ENCODE measurements at places on chromosomes 16 and 17. TPM values are rescaled to one million over a fixed set of nuclear protein-coding genes. Genes with fewer than 3 reads are reported as not detected.

Gene PRR35
- not detected for total RNA-seq

DNA sequence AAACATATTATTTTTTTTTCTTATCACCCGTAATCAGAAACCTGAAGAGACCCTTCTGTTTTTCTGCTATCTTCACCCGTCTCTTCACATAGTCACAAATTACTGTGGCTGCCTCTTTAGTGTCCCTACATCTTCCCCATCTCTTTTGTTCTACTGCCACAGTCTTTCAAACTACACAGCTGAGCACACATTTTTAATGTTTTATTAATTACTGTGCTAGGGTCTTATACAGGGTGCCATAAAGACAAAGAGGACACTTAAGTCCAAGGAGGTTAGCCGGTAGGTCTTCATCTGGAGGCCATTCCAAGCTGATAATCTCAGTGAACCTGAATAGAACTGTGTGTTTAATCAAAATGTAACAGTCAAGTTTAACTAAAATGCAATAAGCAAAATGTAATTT, 20.7 kb downstream of the CNTNAP4 start:
- DNase-seq, result no peak
- H3K4me1 ChIP-seq, result no peaks in the 10 kb centered on the region
- H3K27ac ChIP-seq, result no peak overlapping the region
- H3K4me3 ChIP-seq, result no peak overlapping the region
- no peaks in the 10 kb centered on the region for H3K27me3 ChIP-seq

GRCh38 chr17:49836111-49837030, 11.5 kb downstream of the TAC4 start:
- no peak for DNase-seq
- H3K36me3 ChIP-seq, result peaks cover 22% of the 10 kb centered on the region
- no peak overlapping the region for H3K27ac ChIP-seq

DNA sequence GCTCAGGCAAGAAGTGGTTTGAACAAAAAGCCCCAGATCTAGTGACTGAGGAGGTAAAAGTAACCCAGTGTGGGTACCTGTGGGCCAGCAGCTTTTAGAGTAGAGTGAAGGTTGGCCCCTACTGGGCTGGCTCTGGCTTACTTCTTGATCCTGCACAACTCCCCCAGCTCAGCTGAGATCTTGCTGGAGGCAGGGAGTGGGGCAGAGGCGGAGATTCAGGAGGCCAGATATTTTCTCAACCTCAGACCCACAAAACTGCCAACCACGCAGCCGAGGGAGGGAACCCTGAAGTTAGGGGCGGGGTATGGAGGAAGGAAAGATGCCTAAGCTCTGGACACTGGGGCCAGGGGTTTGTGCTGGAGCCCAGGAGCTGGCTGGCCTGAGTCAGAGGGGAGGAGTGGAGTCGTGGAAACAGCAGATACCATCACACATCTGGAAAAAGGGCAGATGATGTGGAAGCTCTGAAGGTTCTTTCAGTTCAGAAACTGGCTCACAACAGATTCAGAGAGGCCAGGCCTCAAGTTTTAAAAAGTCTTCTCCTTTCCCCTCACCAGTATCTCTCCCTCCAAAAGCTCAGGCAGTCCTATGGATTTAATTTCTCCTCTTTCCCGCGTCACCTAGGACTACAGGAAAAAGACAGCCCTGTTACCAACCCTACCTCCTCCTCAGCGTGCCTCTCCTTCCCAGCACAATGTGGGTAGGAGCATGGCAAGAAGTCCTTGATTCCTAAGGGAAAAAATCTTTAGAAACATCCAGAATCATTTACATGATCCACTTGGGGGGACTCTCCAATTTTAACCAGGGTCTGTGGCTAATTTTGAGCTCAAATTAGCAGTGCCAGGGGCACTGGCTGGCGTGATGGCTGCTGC, 48.1 kb downstream of the MYO18A start:
- no peaks in the 10 kb centered on the region for H3K27me3 ChIP-seq
- H3K4me1 ChIP-seq, result peaks cover 12% of the 10 kb centered on the region
- no peak overlapping the region for H3K27ac ChIP-seq
- H3K4me3 ChIP-seq, result no peak overlapping the region

DNA sequence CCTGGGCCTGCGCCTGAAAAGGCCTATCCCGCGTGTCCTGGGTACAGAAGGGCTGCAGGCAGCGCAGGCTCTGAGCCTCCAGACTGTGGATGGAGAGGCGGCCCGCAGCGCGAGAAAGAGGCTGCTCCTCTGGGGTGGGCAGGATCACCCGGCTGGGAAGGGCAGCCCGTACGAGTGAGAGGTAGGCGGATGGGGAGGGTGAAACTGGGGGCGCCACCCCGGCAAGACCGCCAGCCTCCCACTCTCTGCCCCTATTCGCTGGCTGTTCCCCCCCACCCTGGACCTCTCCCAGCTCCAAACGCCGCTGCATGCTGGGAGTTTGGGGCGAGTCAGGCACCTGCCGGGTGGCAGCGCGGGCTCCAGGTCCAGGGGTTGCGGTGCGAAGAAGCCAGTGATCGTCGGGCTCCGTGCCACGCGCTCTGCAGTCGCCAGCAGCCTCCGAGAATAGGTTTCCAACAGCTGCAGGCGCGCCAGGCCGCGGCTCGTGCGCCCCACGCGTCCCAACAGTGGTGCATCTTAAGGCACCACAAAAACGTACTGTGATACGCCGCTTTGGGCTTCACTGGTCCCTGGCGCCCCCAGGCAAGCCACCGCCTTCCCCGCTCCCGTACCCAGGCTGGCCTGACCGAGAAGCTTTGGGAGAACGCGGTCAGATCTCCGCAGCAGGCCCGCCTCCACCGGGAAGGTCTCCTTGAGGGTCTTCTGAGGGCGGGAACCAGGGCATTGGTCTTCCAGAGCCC, 1.1 kb downstream of the NOXO1 start:
- H3K36me3 ChIP-seq, result peaks cover 56% of the 10 kb centered on the region
- H3K4me3 ChIP-seq, result no peak overlapping the region
- peaks cover 44% of the 10 kb centered on the region for H3K27me3 ChIP-seq
- H3K4me1 ChIP-seq, result peaks cover 52% of the 10 kb centered on the region
- DNase-seq, result no peak

Gene SEPTIN1
- total RNA-seq, result 0.10 TPM

GRCh38 chr17:83122834-83123233, 43.4 kb downstream of the METRNL start:
- no peaks in the 10 kb centered on the region for H3K36me3 ChIP-seq
- no peak overlapping the region for H3K4me3 ChIP-seq
- no peak for DNase-seq

DNA sequence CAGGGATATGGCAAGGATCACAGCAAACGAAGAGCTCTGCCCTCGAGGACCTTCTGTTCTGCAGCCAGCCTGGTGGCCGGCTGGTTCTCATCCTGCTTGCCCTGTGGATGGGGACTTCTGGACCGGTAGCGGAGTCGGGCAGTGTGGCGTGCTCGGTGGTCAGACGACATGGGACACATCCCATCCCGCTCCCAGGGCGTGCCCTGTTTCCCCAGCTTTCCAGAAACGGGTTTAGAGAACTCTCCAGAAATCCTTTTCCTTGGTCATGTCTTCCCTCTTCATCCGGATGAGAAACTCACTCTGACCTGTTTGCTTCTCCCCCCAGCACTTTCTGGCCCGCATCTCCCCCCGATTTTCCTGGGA, 115.8 kb downstream of the OR1D5 start:
- no peak overlapping the region for H3K4me3 ChIP-seq
- no peaks in the 10 kb centered on the region for H3K27me3 ChIP-seq
- no peak for DNase-seq
- H3K36me3 ChIP-seq, result no peaks in the 10 kb centered on the region

GRCh38 chr17:64411999-64412771, 21.5 kb upstream of the PECAM1 start:
- H3K27me3 ChIP-seq, result no peaks in the 10 kb centered on the region
- DNase-seq, result peak; percentile 20
- H3K4me3 ChIP-seq, result no peak overlapping the region
- no peak overlapping the region for H3K27ac ChIP-seq
- no peaks in the 10 kb centered on the region for H3K36me3 ChIP-seq
- H3K4me1 ChIP-seq, result peaks cover 12% of the 10 kb centered on the region

- no peaks in the 10 kb centered on the region for H3K4me1 ChIP-seq
- H3K36me3 ChIP-seq, result no peaks in the 10 kb centered on the region
- no peak overlapping the region for H3K27ac ChIP-seq
These were observed 7.2 kb upstream of the C17orf78 start for GRCh38 chr17:37368577-37368976.

DNA sequence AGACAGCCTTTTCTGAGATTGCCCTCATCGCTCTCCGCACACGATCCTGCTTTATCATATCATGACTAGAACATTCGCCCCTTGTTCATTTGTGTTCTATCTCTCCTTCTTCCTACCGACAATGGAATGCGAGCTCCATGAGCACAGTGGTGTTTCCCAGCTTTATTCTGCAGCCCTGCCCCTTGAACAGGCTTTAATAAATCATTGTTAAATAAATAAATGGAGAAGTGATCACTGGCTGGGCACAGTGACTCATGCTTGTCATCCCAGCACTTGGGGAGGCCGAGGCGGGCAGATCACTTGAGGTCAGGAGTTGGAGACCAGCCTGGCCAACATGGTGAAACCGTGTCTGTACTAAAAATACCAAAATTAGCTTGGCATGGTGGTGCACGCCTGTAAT, 1063.3 kb upstream of the EEF2KMT start:
- no peak overlapping the region for H3K4me3 ChIP-seq
- no peaks in the 10 kb centered on the region for H3K27me3 ChIP-seq
- no peaks in the 10 kb centered on the region for H3K4me1 ChIP-seq

GRCh38 chr17:46777943-46778915, 40.3 kb downstream of the WNT3 start:
- peaks cover 30% of the 10 kb centered on the region for H3K4me1 ChIP-seq
- peaks cover 25% of the 10 kb centered on the region for H3K36me3 ChIP-seq
- no peaks in the 10 kb centered on the region for H3K27me3 ChIP-seq
- no peak overlapping the region for H3K4me3 ChIP-seq
- DNase-seq, result no peak

DNA sequence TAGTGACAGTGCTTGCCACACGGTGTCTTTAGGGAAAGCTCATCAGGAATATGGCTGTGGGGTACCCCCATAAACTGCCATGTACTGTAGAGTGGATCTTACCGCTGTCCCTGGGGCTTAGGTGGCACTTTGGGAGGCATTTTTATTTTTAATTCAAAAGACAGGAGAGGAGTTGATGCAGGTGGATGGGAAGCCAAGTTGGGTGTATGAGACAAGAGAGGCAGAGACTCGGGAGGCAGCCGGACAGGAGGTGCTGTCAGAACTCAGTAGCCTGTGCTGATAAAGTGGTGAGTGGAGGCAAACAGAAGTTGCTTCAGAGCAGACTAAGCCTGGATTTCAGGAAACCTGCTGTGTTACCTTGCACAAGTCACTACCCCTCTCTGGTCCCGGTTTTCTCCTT, 185.9 kb downstream of the TMEM132E start:
- H3K27ac ChIP-seq, result no peak overlapping the region
- H3K27me3 ChIP-seq, result no peaks in the 10 kb centered on the region
- DNase-seq, result no peak
- no peak overlapping the region for H3K4me3 ChIP-seq
- H3K36me3 ChIP-seq, result no peaks in the 10 kb centered on the region

DNA sequence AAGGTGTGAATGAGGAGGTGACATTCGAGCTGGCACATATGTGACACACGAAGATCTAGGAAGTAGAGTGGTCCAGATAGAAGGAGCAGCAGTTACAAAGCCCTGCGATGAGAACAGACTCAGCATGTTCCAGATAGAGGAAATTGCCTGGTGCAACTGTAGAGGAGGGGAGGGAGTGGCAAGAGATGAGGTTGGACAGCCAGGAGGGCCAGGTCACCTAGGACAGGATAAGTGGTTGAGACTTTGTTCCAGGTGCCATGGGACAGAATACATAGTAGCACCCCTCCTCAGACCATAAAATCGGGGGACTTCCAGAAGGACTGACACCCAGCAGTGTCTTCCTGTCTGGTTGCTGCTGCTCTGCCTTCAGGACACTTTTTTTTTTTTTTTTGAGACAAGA, 11.0 kb upstream of the CENPT start:
- H3K4me3 ChIP-seq, result no peak overlapping the region
- DNase-seq, result no peak
- H3K36me3 ChIP-seq, result peaks cover 21% of the 10 kb centered on the region
- peaks cover 16% of the 10 kb centered on the region for H3K4me1 ChIP-seq
- H3K27ac ChIP-seq, result no peak overlapping the region

- H3K36me3 ChIP-seq, result peaks cover 9% of the 10 kb centered on the region
- peaks cover 20% of the 10 kb centered on the region for H3K4me1 ChIP-seq
- no peaks in the 10 kb centered on the region for H3K27me3 ChIP-seq
These were observed 8.8 kb downstream of the TMEM170A start for GRCh38 chr16:75455677-75456076.

Measured in spinal cord (tissue), 10 donors.